GM12891 (cell line): ENCODE measurements at places on chromosomes 16 and 17.
A peak's percentile ranks its signal among the peaks of the same experiment; 100 is the strongest.

DNA sequence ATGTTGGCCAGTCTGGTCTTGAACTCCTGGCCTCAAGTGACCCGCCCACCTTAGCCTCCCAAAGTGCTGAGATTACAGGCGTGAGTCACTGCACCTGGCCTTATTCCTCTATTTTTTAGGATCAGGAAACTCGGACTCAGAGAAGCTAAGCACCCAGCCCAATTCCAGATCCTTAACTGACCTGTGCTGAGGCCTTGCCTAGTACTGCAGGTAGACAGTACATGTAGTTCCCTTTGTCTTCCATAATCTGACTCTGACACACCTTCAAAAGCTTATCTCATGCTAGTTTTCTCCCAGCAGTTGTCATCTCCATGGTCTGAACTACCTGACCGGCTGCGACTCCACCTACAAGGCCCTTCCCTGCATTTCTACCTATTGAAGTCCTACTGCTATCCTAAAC is 65.7 kb upstream of the AXIN2 start:
- no peak for DNase-seq

GRCh38 chr16:3671424-3671823 is 16.9 kb downstream of the DNASE1 start:
- DNase-seq = no peak

GRCh38 chr17:16986391-16986790 is 14.5 kb upstream of the TNFRSF13B start:
- no peak for DNase-seq

GRCh38 chr16:1363501-1364041 is 11.8 kb downstream of the GNPTG start:
- peak; percentile 96 for DNase-seq

DNA sequence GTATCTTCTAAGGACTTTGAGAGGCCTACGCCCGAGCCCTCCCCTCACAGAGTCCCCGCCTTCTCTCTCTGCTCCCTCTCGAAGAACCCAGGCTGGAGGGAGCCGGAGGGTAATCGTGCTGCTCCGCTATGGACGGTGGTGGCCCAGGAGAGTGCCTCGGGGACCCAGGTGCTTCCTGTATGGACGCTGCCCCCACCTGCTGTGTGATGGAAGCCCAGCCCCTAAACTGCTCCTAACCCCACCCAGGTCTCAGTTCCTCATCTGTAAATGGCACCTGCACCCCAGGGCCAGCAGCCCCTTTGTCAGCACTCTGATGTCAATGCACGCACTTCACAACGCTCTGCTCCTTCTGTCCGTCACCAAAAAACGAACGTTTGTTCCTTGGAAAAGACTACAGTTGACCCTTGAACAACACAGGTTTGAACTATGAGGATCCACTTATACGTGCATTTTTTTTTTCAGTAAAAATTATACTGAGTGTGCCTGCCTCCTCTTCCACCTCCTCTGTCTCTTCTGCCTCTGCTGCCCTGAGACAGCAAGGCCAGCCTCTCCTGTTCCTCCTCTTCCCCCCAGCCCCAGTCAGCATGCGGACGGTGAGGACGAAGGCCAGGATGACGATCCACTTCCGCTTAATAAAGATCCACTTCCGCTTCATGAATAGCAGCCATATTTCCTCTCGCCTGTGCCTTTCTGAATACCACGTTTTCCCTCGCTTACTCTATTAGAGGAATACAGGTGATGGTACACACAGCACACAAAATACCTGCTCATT is 118.3 kb downstream of the BANP start:
- peak; percentile 91 for DNase-seq

- no peak for DNase-seq
Measured at GRCh38 chr17:12789075-12789480, 220 bp upstream of the ARHGAP44 start.

GRCh38 chr16:10228779-10229178 is 46.6 kb upstream of the GRIN2A start:
- peak; percentile 22 for DNase-seq

DNA sequence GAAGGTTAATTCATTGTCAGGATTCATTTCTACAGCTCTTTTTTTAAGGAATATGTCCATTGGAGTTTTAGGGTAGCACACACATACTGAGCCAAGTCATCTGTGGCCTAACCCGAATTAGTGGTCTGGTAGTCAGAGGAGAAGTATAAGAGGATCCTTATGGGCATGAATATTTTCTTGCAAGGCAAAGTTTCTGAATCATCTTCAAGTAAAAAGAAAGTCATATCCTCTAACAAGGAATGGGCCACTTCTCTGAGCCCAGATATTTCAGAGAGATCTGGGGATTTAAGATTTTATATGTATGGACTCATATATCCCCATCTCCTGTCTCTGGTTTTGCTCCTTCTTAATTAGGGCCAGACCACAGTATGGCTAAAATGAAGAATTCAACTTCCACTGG is 99.2 kb upstream of the CDH8 start:
- no peak for DNase-seq

DNA sequence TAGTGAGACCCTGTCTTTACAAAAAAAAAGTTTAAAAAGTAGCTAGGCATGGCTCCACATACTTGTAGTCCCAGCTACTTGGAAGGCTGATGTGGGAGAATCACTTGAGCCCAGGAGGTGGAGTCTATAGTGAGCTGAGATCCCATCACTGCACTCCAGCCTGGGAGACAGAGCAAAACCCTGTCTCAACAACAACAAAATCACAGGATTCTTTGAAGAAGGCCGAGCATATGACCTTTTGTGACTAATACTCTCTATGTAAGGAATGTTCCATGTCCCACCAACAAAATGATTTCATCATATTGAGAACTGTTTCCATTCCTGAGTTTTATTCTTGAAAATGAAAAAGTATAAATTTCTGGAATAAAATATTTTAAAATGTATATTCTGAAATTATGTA is 58.9 kb upstream of the EFCAB3 start:
- DNase-seq = no peak

GRCh38 chr17:32870027-32870670 is 6.8 kb downstream of the MYO1D start:
- no peak for DNase-seq

GRCh38 chr16:8665529-8665928 is 8.9 kb upstream of the ABAT start:
- DNase-seq = no peak

GRCh38 chr16:73058221-73058615 is 10.3 kb upstream of the ZFHX3 start:
- DNase-seq = peak; percentile 68

GRCh38 chr17:2438823-2439222 is 38.0 kb upstream of the MNT start:
- no peak for DNase-seq

DNA sequence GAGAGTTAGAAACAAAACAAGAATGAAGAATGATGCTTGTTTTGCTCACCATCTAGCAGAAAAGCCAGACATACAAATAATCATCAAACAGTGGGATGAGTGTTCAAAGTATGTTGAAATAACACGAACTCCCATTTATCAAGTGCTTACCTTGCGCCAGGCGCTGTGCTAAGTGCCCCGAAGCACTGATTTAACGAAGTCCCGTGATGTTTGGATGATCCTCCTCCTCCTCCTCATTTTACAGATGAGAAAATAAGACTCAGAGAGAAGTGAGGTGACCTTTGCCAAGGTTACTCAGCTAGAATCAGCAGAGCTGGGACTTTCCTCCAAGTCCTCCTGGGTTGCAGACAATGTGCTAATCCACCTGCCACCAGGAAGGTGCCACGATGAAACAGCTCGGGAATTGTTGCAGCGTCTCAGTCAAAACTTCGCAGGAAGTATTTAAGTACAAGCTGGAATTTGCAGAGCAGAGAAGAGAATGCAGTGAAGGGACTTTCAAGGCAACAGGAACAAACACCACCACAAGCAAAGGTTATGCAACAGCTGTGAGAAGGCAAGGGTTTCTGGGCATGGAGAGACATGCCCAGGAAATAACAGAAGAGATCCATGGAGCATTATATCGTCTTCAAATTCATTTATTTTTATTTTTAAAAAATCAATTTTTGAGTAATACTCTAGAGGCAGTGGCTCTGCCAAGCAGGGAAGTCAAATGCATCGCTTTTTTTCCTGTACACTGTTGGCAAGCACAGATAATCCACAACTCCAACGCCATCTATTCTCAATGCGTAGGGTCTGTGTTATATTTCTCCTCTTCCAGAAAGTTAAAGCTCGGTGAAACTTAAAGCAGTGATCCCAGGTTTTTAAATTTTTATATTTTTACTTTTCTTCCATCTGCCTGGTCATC is 11.1 kb downstream of the PRCD start:
- DNase-seq = no peak

GRCh38 chr16:71564335-71564967 is 12.4 kb downstream of the TAT start:
- DNase-seq = no peak

DNA sequence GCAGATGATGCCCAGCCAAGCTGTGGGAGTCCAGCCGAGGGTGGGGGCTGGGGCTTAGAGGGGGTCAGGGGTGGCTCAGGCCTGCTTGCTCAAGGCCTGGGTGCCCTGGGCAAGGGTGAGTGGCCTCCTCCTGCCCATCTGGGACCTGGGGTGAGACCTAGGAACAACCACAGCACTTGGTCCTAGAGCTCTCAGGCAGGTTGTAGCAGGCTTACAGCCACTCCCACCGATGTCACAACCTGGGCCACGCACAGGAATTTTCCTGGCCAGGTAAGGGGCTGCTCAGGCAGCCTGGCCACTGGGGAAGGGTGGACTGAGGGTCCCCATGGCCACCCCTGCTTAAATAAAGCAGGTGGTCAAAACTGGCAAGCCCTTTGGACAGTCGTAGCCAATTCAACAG is 6.3 kb upstream of the SREBF1 start:
- DNase-seq = no peak

GRCh38 chr16:68113059-68113761 is 28.0 kb downstream of the NFATC3 start:
- no peak for DNase-seq

- no peak for DNase-seq
Measured at GRCh38 chr17:55524440-55525220, 13.4 kb upstream of the SMIM36 start.

- no peak for DNase-seq
Measured at GRCh38 chr17:50766222-50767023, 895 bp downstream of the ANKRD40CL start.

DNA sequence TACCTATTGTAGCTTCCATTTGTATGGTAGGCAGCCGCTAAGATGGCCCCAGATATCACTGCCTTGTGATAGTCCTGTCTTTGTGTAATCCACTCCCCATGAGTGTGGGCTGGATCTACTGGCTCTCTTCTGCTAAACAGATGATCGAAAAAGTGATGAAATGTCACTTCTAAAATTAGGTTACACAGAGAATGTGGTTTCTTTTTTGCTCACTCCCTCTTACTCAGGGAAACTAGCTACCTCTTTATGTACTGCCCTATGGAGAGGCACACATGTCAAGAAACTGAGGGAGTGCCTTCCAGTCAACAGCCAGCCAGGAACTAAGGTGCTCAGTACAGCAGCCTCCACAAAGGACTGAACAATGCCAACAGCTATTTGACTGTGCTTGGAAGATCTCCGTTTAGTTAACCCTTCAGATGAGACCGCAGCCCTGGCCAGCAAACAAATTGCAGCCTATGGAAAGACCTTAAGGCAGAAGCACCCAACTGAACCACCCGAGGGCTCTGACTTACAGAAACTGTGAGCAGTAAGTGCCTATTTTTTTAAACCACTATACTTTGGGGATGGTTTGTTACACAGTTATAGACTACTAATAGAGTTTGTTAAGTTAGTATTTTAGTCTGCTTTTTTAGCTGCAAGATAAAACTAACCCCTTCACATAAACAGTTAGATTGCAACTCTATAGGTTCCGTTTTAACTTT is 113.2 kb upstream of the MAF start:
- DNase-seq = no peak

- no peak for DNase-seq
Measured at GRCh38 chr17:2705888-2706795, 5.4 kb downstream of the CLUH start.

DNA sequence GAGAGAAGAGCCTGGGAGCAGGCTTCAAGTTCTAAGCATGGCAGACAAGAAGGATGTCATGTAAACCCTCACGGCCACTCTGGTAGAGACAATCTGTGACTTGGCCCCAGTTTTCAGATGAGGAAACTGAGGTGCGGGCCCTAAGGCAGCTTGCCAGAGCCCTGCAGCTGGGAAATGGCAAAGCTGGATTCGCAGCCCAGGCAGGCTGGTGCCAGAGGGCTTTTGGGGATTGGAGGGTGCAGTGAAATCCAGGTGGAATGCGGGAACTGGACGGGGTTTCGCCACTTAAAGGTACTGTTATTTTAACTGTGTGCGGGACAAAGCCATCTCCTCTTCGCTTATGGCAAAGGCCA is 477 bp upstream of the OSGIN1 start:
- no peak for DNase-seq

- no peak for DNase-seq
Measured at GRCh38 chr17:69428252-69428980, 13.9 kb downstream of the MAP2K6 start.

DNA sequence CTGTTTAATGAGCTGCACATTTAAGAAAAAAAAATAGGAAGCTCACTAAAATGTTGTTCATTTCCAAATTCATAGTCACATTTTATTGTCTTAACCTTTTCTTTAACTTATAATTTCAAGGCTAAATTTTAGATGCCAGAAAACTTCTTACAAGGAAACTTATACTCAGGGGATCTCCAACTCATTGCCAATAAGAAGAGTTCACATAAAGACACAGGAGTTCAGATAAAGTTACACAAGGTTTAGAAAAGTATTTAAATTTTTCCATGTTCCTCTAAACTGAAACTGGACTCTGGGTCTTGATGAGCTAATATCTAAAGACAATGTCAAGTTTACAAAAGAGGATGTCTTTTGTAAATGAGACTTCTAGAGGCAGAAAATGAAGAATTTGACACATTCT is 190.7 kb upstream of the KCNJ16 start:
- no peak for DNase-seq

DNA sequence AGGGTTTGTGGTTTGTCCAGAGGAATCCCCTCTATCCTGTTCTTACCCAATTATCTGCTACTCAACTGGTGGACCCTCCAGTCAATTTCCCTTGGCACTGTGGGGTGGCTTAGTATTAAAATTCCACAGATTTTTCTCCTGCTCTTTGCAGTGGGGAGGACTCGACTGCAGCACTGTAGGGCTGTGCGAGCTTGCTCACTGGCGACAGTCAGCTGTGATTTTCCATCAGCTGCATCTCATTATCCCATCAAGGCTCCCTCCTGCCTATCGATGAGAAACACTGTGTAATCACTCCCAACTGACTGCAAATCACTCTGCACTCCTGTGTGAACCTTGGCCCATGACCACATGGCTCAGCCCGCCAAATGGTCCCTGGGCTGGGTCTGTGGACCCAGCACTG is 90.5 kb upstream of the MAF start:
- DNase-seq = no peak
